ENCODE measurements at places on chromosomes 4 and X.

DNA sequence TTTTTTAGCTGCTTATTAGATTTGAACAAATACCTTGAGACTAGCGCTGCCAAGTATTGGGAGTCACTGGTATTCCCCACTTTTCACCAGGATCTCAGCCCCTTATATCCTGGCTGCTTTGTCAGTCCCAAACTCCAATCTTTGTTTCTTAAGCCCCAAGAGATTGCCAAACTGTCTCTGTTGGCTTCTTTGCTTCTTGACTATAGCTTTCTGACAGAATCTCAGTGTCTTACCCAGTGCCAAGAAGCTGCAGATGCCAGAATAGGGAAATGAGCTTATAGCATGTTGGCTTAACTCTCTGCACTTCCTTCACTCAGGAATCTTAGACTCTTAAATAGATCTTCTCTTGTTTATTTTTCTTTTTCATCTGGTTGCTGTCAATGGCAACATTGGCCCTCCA is 297.5 kb upstream of the DCAF8L1 start:
- DNase-seq = no peak

DNA sequence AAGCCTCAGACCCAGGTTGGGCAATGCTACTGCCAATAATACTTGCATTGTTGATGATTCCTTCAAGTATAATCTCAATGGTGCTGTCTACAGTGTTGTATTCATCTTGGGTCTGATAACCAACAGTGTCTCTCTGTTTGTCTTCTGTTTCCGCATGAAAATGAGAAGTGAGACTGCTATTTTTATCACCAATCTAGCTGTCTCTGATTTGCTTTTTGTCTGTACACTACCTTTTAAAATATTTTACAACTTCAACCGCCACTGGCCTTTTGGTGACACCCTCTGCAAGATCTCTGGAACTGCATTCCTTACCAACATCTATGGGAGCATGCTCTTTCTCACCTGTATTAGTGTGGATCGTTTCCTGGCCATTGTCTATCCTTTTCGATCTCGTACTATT is 7.4 kb downstream of the LPAR4 start:
- DNase-seq = no peak

GRCh38 chr4:4613641-4614286 is 71.9 kb upstream of the STX18 start:
- no peak for DNase-seq

DNA sequence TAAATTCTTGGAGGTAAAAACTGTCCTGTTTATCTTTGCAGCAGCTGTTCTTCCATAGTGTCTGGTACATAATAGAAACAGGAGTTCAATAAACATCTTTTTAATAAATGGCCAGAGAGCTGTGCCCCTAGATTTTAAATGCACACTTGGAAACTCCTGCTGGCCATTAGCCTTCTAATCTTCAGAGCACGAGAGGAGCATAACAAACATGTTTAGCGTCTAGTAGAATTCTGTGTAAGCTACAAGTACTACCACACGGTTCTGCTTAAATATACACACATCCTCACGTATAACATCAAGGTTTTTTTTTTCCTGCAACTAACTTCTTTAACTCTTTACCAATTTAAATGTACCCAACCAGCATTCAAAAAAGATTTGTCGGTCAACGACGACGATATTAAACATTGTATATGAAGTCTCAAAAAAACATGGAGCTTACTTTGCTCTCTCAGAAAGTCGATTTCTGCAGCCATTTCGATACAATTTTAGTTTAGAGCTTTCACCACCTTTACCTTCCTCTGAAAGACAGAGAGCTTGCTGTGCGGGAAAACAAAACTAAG is 628 bp downstream of the SCLT1 start:
- DNase-seq = no peak

DNA sequence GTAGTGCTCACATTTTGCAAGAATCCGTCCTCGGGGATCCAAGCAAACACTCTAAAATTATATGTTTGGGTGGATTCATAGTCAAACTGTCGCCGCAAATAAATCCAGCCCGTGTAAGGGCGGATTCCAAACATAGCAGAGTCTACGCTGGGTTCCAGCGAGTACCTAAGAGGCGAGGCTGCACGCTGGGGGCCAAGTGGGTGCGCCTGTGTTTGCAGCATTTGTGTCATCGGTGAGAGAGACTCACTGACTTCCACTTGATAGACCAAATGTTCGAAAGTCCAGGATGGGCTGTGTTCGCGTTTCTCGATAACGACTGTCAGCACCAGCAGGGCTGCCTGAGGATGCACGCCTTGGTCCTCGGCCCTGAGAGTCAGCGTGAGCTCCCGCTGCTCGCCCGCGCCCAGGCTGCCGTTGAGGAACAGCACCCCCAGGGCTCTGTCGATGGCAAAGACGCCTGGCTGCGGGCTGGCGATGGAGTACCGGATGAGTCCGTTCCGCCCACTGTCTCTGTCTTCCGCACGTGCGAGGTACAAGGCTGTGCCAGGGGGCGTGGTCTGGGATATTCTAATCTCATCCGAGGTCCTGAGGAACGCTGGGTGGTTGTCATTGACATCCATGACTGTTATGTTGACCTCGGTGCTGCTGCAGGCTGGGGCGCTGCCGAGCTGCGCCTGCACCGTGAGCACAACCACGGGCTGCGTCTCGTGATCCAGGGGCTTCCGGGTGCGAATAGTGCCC is 158.7 kb downstream of the DCHS2 start:
- peak; percentile 44 for DNase-seq

- no peak for DNase-seq
Measured at GRCh38 chrX:110374559-110374958, 15.9 kb downstream of the RTL9 start.

DNA sequence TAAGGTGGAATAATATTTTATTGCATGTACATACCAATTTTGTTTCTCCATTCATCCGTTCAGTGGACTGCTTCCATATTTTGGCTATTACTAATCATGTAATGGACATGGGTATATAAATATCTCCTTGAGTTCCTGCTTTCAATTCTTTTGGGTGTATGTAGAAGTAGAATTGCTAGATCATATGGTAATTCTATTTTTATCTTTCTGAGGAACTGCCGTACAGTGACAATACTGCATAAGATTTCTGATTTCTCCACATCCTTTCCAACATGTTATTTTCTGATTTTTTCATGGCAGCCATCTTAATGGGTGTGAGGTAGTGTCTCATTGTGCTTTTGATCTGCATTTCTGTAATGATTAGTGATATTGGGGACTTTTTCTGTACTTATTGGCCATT is 19.2 kb downstream of the ALPK1 start:
- no peak for DNase-seq

DNA sequence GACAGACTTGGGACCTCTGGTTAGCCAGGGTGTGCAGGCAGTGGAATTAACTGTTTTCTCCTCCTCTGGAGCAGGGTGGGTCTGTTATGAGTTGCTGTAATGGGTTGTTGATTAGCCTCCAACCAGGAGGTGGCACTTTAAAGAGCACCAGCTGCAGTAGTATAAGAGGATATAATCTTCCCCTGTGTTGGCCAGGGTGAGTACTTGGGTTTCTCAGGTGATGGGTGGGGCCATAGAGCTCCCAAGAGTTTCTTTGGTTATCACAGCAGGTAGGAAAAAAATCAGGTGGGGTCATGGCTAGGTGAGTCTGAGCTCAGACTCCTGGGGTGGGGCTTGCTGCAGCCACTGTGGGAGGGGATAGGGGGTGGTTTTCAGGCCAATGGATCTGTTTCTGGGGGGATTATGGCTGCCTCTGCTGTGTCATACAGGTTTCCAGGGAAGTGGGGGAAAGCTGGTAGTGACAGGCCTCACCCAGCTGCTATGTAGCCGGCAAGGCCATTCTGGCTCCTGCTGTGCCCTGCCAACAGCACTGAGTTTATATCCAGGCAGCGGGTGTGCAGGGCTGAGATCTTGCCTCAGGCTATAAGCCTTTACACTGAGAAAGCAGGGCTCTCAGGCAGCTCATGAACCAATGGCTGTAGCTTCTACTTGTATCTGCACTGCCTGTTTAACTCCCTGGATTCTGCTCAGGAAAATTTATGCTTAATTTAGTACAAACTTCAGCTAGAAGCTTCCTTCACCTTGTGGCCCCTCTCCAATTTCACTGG is 70.1 kb downstream of the CCNG2 start:
- DNase-seq = no peak

DNA sequence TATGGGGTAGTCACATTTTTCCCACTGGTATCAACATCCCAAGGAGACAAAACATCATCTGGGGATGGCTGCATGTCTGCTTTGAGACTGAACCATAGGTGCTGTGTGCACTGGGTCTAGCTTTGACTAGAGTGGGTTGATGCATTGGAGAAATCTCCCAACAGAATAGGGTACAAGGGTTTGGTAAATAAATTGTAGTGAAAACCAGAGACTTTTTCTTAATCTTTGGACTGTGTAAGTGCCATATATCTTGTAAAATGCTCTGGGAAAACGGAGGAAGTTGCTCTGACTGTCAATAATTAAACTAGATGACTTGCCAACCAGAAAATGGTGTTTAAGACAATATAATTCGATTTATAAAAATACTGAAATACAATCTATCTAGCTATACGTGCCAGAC is 1064.0 kb upstream of the SLIT2 start:
- no peak for DNase-seq

DNA sequence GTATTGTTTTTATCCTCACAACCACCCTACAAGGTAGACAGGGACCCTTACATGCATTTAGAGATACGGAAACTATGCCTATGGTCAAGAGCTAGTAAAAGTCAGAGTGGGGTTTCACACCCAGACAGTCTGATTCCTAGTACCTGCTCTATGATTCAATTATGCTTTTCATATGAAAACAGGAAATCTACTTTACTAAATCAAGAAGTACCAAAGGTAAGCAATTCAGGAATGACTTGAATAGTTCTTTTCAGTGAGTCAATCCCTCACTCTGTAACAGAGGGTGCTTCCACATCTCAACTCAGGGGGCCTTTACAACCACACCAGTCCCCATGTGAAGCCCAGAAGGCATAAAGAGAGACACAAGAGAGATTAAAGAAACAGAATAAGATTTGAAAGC is 191.4 kb downstream of the PPP3CA start:
- DNase-seq = no peak

DNA sequence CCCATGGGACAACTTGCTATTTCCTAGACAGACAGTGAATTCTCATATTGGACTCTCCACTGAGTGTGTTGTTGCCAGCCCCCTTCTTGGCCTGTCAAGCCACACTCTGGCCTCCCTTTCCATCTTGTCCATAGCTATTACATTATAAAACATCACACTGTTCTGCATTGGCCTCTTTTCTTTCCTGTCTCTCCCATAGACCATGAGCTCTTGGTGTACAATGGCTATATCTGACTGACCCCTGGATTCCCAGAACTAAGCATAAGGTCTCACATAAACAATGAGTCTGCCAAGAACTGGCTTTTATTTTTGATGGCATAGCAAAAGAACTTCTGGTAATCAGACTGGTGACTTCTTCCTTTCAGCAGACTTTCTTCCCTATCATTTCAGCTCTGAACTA is 23.8 kb downstream of the STARD8 start:
- no peak for DNase-seq

GRCh38 chrX:54509400-54509799 is 13.4 kb upstream of the FGD1 start:
- DNase-seq = no peak

DNA sequence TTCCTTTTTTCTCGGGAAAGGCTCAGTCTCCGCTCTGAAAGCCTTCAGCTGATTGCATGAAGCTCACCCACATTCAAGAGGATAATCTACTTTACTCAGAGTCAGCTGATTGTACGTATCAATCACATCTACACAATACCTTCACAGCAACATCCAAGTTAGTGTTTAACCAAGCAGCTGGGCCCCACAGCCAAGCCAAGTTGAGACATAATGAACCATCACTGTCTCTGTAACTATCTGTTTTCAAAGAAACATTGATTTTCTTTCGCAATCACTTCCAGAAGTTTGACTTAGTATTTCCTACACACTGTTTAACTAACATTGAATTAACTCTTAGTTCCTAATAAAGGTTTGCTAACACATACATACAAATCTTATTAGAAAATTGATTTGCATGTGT is 40.3 kb downstream of the RWDD4 start:
- no peak for DNase-seq

- DNase-seq = no peak
Measured at GRCh38 chr4:19534159-19534558, 717.5 kb upstream of the SLIT2 start.

DNA sequence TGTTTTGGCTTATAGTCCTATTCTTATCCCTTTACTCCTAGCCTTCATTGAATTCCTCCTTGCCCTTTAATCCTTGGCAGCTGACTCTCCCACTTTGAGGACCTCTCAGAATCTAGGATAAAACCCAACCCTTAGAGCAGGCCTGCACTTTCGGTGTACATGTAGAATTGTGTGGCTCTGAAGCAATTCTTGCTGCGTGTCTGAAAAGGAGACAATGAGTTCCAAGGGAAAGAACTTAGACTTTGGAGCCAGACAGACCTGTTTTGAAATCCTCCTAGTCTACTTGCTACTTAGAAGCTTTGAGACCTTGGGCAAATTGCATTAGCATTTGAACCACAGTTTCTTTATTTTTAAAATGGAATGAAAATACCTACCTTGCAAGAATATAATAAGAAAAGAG is 175.2 kb downstream of the BEND2 start:
- no peak for DNase-seq

- DNase-seq = no peak
Measured at GRCh38 chr4:141686146-141686775, 49.9 kb downstream of the IL15 start.

DNA sequence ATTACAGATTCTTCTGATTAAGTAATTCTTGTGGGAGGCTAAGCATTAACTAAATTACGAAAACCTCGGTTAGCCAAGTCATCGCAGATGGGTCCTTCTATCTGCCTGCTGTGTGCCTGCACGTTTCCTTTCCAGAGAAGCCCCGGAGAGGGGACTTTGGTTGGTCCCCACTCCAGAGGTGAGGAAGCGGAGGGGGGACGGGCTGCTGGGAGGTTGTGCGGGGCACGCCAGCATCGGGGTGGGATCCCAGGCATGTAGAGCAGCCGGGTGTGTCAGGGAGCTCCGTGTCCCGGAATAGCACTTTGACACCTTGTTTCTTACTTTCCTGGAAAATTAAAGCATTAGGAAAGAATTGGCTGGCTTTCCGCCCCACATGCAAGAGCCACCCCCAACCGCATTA is 26.6 kb downstream of the PIGG start:
- DNase-seq = no peak

- no peak for DNase-seq
Measured at GRCh38 chrX:41308884-41309647, 24.9 kb upstream of the DDX3X start.

DNA sequence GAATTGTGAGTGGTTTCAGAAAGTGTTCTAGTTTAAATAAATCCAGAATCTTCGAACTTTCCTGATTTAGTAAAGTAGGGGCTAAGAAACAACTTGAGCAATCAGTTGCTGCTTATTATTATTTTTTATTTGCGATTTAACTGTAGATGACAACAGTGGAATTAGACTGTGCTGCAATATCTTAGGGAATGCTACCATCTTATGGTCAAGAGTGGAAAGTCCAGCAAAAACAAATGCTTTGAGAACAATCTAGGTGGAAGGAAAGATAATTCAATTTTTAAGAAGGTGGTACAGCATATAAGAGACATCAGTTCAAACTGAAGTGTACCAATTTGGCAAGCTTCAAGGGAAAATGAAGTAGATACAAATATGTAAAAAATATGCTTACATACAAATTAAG is 73.3 kb downstream of the CYLC1 start:
- no peak for DNase-seq

- no peak for DNase-seq
Measured at GRCh38 chr4:112706840-112707207, 69.9 kb downstream of the LARP7 start.

GRCh38 chr4:80127870-80128419 is 54.9 kb upstream of the ANTXR2 start:
- DNase-seq = no peak

GRCh38 chr4:3205995-3206394 is 43.0 kb upstream of the MSANTD1 start:
- DNase-seq = no peak

- DNase-seq = no peak
Measured at GRCh38 chr4:6332042-6332668, 62.5 kb downstream of the WFS1 start.

Data from stimulated activated CD8-positive, alpha-beta memory T cell treated with anti-CD3 and anti-CD28 coated beads, Interleukin-7, amount 100 ng/mL, for 48 hours (primary cell).